ENCODE measurements at places on chromosomes 16 and 17.
A peak's percentile ranks its signal among the peaks of the same experiment; 100 is the strongest.

DNA sequence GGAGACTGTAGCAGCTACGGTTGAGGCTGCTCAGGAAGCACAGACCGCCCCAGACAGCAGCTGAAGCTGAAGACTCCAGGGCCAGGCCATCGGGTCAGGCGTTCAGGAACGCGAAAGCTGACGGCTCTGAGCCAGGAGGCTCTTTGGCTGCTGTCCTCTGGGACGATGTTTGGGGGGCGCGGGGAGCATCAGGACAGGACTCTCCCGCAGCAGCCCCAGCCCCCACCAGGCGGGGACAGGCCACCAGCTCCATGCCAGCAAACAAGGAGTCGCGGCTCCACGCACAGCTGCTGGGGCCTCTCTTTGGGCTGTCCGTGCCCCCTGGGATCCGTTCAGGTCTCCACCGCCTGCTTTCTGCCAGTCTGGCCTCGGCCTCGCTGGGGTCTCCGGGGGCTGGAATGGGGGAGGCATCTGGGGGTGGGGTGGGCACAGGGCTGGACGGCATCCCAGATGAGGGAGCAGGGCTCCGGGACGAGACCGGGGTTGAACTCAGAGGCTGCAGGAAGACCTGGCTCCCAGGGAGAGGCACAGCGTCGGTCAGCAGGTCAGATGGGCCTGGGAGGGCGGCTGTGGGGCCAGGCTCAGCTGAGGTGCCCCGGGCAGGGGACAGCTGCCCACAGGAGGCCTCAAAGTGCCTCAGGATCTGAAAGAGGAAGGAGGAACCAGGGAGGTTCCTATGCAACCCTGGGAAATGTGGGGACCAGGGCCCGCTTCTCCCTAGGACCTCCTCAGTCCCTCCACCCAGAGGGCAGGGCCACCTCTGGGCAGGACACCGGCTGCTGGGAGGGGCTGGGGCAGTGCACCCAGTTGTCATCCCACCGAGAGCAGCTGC lies 6.3 kb upstream of the CEP131 start:
- no peak for DNase-seq

- peak; percentile 87 for DNase-seq
Measured at GRCh38 chr17:63838631-63839171, 3.8 kb downstream of the SMARCD2 start.

DNA sequence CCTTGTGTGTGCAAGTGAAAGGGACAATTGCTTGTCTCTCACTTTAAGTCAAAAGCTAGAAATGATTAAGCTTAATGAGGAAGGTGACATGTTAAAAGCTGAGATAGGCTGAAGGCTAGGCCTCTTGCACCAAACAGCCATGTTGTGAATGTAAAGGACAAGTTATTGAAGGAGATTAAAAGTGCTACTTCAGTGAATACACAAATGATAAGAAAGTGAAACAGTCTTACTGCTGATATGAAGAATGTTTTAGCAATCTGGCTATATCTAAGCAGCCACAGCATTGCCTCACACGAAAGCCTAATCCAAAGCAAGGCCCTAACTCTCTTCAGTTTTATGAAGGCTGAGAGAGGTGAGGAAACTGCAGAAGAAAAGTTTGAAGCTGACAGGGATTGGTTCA lies 71.0 kb downstream of the CDRT15 start:
- DNase-seq = no peak

DNA sequence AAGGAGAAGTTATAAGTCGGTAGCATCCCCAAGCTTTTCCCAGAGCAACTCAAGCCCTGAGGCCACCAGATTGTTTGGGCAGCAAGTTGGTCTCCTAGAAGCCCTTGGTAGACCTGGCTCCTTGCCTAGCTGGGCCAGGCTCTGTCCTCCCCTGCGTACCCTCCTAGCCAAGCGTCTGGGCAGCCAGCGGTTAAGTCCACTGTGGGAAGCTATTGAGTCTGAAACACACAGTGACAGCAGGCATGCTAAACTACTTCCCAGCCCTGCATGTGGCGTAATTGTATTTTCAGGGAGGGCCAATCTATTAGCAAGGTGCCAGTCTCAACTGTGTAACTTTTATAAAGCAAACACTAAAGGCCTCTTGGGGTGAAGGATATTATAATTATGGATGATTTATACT lies 419.1 kb upstream of the RBFOX1 start:
- peak; percentile 15 for DNase-seq

GRCh38 chr17:1042486-1042885 lies 45.6 kb downstream of the TIMM22 start:
- DNase-seq = no peak

DNA sequence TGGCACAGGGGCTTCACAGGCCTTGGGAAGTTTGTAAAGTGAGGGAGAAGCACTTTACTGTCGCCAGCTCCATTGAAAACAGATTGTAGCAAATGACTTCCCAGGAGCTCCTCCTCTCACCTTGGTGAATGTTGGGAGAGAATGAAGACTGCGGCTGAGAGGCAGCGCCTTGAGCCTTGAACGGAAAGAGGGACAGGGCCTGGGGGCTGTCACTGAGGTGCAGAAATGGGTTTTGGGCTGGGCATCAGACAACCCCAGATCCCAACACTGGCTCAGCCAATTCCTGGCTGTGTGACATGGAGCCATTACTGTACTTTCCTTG lies 603 bp upstream of the MRTFB start:
- no peak for DNase-seq

DNA sequence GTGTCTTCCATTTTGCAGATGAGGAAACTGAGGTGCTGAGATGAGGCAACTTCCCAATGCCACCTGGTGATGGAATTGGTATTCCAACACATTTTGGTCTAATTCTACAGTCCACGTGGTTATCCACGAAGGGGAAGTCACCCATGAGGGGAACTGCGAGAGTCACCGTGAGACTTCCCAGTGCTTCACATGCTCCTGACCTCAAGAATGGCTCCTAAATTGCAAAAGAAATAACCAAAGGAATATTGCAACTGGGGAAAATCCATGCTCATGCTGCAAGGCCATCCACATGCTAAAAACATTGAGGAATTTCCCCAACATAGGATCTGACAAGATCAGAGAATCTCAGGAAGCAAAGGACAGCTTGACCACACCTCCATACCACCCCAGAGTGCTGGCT lies 153.9 kb downstream of the HS3ST3B1 start:
- DNase-seq = no peak

DNA sequence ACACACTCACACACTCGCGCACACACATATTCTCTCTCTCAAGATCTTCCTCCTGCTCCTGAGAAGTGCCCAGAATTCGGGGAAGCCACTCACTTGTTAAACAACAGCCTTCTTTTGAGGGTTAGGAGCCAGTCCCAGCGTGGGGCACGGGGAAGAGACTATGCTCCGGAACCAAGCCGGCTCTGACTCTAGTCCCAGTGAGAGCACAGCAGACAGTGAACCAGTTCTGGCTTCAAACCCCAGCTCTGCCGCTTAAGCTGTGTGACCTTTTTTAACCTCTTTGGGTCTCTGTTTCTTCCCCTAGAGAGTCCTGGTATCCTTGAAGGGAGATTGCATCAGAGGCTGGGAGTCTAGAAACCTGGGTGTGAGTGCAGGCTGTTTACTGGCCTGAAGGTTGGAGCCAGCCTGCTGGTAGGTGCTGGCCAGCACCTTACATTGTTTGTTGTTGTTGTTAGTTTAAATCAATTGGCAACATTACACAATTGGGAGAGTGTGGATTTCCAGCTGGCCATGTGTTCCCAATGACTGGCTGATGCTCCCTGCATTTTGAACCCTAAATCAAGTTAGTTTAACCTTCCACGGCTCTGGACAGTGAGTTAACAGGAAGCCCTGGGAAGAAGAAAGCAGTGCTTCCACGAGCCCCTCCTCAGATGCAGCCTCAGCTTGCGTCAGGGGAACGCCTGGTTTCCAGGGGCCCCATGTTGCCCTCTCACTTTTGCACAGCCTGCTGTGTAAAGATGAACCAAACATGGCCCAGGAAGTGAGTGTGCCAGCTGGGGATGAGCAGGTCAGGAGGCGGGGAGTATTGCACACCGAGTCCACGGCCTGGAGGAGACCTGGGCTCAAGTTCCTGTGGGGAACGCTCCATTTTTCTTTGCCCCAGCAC lies 71.5 kb downstream of the GAS7 start:
- DNase-seq = no peak

DNA sequence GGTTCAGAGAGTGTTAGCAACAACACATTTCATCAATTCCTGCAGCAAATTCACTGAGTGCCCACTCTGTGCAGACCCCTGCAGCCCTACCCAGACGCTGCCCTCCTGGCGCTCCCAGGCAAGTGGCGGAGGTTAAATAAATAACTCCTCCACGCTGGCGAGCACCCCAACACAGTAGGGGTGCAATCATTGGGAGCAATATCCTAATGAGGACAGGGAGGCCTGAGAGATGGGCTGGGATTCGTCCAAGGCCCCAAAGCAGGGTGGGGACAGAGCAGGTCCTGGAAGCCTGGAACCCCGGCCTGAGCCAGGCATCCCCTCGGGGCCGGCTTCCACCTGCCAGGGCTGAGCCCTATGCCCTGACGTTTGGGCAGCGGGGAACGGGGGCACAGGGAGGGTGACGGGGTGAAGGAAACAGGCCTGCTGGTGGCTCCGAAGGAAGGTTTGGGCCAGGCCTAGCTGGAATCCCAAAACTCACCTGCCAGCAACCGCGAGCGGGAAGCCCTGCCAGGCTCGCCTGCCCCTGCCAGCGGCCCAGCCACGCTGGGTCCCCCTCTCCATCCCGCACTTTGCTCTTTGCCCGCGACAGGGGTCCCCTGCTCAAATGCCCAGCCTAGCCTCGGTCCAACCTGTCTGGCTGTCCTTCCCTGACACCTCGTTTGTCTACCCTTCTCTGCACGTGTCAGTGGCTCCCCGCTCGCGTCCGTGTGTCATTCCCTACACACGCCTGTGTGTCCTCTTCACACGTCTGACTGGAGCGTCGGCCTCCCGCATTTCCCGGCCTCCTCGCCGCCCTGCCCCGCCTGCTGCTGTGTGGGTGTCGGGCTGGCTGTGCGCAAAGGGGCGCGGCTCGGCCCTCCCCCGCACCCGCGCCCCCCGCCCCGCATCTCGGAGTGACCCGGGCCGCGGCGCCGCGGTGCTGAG lies 721 bp upstream of the BEAN1 start:
- no peak for DNase-seq

DNA sequence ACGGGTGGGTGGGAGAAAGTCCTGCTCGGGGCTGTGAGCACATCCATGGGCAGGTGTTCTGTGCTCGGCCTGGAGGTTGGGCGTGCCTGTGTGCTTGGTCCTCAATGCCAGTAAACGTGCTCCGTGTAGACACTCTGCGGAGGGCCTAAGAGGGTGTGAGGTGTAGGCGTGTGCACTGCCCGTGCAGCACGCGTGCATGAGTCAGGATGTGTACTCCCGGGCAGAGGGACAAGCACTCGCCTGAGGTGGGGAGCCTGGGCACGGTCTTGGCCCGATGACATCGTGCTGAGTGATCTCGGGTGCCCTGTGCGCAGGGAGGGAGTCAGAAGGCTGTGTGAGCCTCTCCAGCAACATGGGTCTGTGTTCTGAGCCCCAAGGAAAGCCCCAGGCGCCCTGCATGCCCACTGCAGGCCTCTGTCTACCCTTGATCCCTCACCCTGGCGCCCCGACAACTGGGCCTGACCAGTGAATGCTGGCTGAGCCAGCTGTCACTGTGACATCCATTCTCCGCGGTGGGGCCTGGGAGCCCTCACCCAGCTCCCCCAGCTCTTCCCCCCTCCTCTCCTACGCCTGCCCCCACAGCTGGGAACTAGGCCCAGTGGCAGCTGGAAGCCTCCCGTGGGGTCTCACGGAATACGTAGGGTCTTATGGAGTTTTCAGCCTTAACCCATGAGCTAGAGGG lies 23.5 kb upstream of the NXPH3 start:
- DNase-seq = no peak

DNA sequence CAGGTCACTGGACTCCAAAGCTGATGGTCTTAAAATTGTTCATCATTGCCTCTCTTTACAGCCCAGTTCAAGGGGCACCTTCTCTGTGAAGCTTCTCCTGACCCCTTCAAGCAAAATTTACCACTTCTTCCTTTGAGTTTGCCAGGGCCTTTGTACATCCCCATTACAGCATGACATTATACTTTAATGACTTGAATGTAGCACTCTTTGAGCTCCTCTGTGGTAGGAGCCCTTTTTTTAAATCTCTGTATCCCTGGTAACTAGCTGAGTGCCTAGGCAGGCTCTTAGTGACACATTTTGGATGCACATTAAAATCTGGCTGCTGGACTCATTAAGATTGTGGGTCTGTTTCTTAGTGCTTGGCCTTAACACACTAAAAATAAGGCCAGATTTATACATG lies 412.1 kb downstream of the CA10 start:
- DNase-seq = no peak

- DNase-seq = no peak
Measured at GRCh38 chr16:75798714-75799113, 72.4 kb upstream of the CPHXL start.

- DNase-seq = no peak
Measured at GRCh38 chr17:61599608-61600007, 8.6 kb upstream of the NACA2 start.

- DNase-seq = no peak
Measured at GRCh38 chr16:53056392-53056881, 1.6 kb downstream of the CHD9 start.

- no peak for DNase-seq
Measured at GRCh38 chr17:17026163-17026562, 16.1 kb upstream of the MPRIP start.

DNA sequence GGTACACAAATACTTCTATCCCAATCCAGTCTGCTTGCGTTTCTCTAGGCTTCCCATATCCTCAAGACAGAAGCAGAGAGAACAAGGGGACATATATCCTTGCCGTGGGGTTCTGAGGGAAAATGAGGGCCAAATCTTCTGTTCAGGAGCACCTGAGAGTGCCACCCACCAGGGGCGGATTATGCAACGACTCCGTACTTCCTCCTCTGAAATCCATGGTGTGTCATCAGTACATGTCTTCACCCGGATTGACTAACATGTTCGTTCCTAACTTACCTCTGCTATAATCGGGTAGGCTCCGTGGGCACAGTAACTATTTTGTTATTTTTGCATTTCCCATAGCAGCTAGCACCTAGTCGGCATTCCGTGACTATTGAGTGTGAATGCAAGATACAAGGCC lies 7.8 kb upstream of the ZNF200 start:
- DNase-seq = no peak

DNA sequence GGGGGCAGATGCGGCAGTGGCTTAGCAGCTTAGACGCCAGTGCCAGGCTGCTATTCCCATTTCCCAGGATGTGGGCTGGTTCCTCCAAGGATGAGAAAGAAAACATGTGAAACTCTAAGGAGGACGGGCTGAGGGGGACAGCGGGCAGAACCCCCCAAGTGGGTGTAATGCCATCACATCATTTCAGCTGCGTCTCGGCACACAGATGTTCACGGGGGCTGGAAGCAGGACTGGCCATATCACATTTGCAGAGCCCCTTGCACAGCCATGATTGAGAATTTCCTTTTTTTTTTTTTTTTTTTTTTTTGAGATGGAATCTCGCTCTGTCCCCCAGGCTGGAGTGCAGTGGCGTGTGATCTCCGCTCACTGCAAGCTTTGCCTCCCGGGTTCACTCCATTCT lies 15.3 kb upstream of the GINS2 start:
- DNase-seq = no peak

DNA sequence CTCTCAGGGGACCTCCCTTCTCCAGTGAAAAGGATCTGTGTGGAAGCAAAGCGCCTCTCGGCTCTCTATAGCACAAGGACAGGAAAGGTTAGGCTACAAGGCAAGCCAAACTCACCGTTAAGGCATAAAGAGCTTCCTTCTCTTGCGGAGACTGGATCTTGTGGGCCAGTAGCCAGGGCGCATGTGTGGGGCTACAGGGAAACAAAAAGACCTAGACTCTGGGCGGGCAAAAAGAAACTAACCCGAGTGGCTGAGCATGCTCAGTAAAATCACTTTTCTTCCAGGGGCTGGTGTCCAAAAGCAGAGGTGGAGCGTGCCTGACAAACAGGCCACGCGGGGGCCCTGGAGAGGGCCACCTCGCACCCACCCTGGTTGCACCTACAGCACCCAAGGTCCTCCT lies 16.1 kb downstream of the GGA2 start:
- no peak for DNase-seq
